Activated CD4-positive, alpha-beta T cell treated with anti-CD3 and anti-CD28 coated beads, Interleukin-2, amount 50 U/mL, for 4 hours (primary cell): ENCODE measurements at places on chromosomes 4 and X.

GRCh38 chr4:55385201-55385649, 10.5 kb upstream of the TMEM165 start:
- no peak for DNase-seq

- no peak for DNase-seq
Observed at GRCh38 chr4:168654104-168654847, 157.4 kb downstream of the PALLD start.

- DNase-seq = no peak
Observed at GRCh38 chrX:85243761-85244449, at the start of the genes SATL1 and ZNF711. SATL1 (minus strand) TSS chrX:85243779; CDS start chrX:85108968, 134,811 bp downstream. ZNF711 (plus strand) TSS chrX:85243991; CDS start chrX:85247573, 3,582 bp downstream.

GRCh38 chr4:105548483-105548882, 3.9 kb upstream of the ARHGEF38 start:
- no peak for DNase-seq

GRCh38 chrX:111349934-111350333, 62.1 kb downstream of the DCX start:
- no peak for DNase-seq

GRCh38 chr4:52750819-52751486, at the start of gene ERVMER34-1:
ERVMER34-1 (minus strand) TSS chr4:52751425; CDS start chr4:52745520, 5,905 bp downstream.
- DNase-seq = no peak

GRCh38 chr4:82899374-82900065, 1.0 kb upstream of the THAP9 start:
- no peak for DNase-seq

GRCh38 chr4:70402762-70403161, 5.0 kb downstream of the OPRPN start:
- DNase-seq = no peak

GRCh38 chrX:22366906-22367305, 94.2 kb downstream of the CBLL2 start:
- DNase-seq = no peak

- no peak for DNase-seq
Observed at GRCh38 chr4:11585506-11585905, 156.8 kb upstream of the HS3ST1 start.

DNA sequence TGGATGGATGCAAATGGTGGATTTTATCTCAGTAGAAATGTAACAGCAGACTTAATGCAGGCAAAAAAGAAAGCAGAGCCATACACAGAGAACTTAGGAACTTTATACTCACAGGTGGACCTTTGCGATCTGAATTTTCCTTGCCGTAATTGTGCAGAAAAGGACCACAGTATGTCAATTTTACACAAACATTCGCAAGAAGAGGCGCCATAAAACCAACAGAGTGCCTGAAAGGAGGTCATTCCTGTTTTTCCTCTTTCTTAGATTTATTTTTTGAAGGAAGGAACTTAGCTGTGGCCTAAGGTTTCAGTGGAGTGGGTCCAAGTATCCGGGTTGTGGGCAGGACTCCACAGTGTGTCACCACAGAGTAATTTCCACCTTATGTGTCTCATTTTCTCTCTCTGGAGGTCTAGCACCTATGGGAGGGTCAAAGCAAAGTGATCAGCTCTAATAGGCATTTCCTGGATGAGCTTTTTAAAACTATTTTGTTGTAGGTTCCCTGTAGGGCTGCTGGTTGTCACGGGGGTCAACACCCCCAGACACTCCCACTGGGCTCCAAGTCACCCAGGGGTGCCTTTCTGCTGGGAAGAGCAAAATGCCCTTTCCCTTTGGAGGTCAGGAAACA, 24.7 kb upstream of the PBDC1 start:
- no peak for DNase-seq

DNA sequence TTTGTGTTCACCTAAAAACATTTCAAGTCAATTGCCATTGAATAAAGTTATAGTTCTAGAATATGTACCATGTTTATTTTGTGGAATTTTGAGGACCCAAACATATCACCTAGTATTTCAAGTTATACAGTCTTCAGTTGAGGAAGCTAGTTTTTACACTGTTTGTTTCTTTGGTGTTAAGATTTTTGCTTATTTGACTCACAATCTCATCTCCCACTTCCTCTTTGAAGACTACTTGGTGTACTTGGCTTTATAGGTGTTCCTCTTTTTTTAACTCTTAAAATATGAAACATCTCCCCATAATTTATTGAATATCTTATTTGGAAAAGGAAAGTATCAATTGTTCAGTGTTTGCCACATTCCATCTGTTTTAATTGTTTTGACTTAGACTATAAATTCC, 675.4 kb downstream of the RAPGEF2 start:
- no peak for DNase-seq

DNA sequence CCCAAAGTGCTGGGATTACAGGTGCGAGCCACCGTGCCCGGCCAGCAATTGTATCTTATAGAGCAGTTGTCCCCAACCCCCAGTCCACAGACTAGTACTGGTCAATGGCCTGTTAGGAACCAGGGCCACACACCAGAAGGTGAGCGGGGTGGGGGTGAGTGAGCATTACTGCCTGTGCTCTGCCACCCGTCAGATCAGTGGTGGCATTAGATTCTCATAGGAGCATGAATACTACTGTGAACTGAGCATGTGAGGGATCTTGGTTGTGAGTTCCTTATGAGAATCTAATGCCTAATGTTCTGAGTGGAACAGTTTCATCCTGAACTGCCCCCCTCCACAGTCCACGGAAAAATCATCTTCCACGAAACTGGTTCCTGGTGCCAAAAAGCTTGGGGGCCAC, 328.0 kb upstream of the BOD1L1 start:
- no peak for DNase-seq

DNA sequence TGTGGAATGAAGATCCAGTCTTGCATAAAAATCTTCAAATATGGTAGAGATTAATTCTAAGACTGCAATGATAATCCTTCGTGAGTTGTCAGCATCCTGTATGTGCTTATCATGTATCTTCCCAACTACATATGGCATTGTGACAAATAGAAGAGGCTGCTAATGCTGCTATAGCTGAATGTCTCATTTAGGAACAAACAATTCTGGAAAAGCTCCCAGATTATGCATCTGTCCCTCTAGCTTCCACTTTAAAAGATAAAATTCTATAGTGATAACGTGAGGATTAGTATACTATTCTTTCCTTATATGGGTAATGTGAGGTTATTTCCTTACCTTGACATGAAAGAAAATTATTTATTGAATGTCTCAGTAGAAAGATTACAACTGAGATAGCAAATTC, 930.9 kb downstream of the DMD start:
- DNase-seq = no peak

GRCh38 chr4:151035911-151036310, 20.8 kb upstream of the LRBA start:
- no peak for DNase-seq

GRCh38 chr4:124210746-124211145, 501.8 kb downstream of the ANKRD50 start:
- DNase-seq = no peak

GRCh38 chr4:74100531-74100930, 1.5 kb upstream of the CXCL2 start:
- DNase-seq = no peak

GRCh38 chr4:38752941-38753806, 29.6 kb downstream of the TLR10 start:
- no peak for DNase-seq

- DNase-seq = no peak
Observed at GRCh38 chrX:38654302-38654701, 93.0 kb downstream of the TSPAN7 start.

DNA sequence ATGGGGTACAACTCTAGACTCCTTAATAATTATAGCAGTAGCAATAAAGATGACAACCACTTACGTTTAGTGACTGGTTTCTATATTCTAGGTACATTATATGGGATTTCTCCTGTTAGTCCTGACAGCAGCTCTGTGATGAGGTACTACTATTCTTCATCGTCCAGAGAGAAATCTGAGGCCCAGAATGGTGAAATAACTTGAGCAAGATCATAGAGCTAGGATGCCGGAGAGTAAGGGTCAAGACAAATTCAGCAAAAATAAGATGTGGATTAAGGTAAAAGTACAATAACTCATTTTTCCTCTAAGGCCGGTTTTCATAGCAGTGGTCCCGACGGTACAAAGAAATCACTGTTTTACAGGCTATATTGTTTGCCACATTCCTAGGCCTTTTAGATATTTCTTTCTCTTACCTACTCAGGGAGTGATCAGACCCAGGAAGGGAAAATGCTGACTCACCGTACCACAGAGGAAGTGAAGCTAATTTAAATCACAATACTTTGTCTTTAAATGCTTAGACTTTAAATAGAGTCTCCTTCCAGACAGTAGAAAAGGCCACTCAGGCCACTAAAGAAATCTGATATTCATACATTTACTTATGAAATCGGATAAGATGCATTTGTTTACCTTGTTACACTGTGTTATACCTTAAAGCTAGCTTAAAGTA, 2023.0 kb upstream of the AGA start:
- DNase-seq = no peak

- no peak for DNase-seq
Observed at GRCh38 chrX:7242613-7243012, 94.7 kb upstream of the PUDP start.

DNA sequence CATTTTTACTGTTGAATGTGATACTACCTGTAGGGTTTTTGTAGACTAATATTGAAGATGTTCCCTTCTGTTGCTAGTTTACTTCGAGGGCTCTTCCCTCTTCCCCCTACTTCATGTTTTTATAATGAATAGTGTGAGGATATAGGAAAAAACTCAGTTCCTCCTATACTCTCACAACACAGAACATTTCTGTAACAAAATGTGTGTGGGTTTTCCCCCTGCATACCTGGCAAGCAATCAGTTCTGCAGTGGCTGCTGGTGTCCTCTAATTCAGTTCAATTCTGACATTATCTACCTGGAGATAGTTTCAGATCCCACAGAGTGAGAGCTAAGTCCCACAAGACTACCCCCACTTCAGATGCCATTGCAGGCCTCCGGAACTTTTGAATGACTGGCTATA, 107.9 kb downstream of the KDM6A start:
- no peak for DNase-seq

DNA sequence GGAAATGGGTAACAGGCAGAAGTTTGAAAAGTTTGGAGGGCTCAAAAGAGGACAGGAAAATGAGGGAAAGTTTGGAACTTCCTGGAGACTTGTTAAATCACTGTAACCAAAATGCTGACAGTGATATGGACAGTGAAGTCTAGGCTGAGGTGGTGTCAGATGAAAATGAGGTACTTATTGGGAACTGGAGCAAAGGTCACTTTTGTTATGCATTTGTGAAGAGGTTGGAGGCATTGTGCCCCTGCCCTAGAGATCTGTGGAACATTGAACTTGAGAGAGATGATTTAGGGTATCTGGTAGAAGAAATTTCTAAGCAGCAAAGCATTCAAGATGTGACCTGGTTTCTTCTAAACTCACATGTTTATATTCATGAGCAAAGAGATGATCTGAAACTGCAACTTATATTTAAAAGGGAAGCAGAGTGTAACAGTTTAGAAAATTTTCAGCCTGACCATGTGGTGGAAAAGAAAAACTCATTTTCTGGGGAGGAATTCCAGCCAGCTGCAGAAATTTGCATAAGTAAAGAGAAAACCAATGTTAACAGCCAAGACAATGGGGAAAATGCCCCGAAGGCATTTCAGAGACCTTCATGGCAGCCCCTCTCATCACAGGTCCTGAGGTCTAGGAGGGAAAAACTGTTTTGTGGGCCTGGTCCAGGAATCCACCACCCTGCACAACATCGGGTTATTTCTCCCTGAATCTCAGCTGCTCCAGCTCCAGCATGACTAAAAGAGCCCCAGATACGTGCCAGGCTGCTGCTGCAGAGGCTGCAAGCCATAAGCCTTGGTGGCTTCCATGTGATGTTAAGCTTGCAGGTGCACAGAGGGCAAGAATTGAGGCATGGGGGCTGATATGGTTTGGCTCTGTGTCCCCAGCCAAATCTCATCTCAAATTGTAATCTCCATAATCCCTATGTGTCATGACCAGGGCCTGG, 632.5 kb upstream of the GNPDA2 start:
- no peak for DNase-seq

- no peak for DNase-seq
Observed at GRCh38 chrX:56099271-56099670, 132.9 kb upstream of the KLF8 start.

- no peak for DNase-seq
Observed at GRCh38 chr4:118077767-118078105, 43.5 kb downstream of the NDST3 start.

DNA sequence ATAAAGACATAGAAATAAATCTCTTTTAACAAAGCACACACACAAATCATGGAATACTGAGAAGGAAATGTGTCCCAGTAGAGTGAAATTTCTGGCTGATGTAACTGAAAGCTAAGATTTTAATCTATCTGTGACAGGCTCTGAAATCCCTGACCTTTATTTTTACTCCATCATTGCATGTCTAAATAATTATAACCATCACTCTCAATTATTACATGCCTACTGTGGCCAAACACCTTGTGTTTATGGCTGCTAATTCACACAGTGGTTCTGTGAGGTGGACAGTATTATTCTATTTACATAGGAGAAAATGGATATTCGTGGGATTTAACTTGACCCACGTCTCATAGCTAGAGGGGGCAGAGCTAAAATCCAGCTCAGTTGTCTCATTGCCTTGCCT, 438.1 kb downstream of the TLL1 start:
- DNase-seq = no peak

DNA sequence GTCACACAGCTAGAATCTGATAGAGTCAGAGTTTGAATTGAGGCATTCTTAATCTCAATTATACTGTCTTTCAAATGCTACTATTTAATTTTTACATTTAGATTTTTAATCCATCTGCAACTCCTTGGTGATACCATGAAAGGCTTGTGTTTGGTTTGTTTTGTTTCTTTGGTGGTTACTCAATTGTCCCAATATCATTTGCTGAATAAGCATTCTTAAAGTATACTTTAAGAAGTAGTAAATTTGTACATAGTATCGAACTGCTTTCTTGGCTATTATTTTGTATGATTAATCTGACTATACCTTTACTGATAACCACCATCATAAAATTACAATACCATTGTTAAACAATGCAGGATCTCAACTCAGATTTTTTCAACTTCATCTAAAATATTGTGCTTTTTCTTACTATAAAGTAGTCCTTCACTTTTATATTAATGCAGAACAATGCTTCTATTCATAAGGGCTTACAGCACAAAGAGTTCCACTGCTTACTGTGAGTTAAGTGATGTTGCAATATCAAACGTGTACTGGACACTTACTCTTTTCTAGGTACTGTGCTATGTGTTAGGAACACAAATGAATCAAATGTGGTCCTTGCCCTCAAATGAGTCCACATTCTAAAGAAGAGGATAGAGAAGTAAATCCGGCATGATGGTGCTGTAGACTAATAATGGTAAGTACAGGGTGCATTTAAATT, 111.2 kb upstream of the GRIA3 start:
- DNase-seq = no peak

DNA sequence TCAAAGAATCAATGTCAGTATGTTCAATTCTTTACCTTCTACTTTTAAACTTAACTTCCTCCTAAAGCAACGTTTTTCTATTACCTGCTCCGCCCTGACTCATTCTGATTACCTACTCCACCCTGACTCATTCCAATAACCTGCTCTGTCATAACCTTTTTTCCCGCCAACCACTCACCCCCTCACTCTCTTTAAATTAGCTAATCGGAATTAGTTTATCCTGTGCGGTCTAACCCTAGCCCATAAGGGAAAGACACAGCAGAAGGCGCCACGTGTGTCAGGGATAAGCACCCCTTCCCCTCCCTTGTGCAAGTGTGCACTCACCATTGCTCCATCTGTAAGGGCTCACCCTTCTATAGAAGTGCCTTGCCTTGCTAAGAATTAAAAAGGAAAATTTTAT, 64.4 kb downstream of the EIF4E start:
- no peak for DNase-seq
